Posterior vena cava (tissue), 2 donors: ENCODE measurements at places on chromosomes 5 and 9. TPM values are rescaled to one million over a fixed set of nuclear protein-coding genes. Genes with fewer than 3 reads are reported as not detected.

GRCh38 chr5:148446611-148447010 lies 62.9 kb downstream of the FBXO38 start:
- no peak for DNase-seq

GRCh38 chr9:91065231-91066041 lies 263.8 kb downstream of the SYK start:
- no peak for DNase-seq

GRCh38 chr9:111052791-111053190 lies 14.5 kb upstream of the LPAR1 start:
- no peak for DNase-seq

DNA sequence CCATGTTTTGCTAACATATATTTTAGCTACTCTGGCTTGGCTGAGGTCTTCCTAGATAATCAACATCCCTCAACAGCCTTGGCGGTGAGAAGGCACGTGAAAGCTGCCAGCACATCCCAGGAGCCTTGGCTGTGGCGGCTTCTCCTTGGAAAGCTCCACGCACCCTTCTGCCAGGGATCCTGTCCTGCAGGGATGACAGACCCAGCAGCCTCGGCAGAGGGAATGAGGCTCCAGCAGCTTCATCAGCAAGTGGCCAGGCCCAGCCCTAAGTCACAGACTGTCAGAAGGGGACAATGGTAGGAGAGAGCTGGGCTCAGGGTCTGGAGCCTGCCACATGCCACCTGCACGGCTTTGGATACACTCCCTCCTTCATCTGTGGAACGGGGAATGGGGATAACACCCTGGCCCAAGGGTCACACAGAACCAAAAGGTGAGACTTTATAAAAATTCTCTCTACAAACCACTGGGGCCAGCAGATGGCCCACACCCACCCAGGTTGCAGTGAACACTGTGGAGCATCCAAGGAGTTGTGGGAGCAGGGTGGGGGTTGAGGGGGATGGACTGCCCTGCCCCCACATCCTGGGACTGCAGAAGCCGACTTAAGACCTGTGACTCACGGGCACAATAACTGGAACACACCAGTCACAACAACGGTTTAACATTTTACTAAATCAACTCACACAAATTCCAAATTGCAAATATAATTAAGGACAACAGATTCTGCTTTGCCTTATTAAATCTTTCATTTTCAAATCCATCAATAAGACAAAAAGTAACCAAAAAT lies 65.1 kb downstream of the MACROH2A1 start:
- no peak for DNase-seq

- DNase-seq: peak; percentile 81
These were observed 677 bp upstream of the MYORG start for GRCh38 chr9:34377404-34377746.

DNA sequence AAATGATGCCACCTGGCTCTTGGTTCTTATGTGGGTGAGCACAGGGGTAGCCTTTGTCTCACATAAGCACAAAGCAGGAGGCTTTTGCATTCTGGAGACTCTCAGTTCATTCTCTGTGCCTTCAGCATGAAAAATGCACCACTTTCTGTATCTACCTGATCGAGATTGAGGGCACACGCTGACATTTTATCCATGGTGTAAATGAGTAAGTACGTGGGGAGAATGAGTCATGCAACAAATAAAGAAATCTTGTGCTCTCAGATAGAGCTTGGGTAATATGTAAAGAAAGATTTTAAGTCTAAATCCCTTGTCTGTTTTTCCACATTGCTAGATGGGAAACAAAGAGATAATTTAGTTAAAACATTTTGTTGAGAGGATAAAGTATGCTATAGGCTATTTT lies 607.2 kb upstream of the WWC1 start:
- DNase-seq: no peak

GRCh38 chr9:81303658-81304057 lies 385.7 kb downstream of the TLE1 start:
- DNase-seq: no peak

DNA sequence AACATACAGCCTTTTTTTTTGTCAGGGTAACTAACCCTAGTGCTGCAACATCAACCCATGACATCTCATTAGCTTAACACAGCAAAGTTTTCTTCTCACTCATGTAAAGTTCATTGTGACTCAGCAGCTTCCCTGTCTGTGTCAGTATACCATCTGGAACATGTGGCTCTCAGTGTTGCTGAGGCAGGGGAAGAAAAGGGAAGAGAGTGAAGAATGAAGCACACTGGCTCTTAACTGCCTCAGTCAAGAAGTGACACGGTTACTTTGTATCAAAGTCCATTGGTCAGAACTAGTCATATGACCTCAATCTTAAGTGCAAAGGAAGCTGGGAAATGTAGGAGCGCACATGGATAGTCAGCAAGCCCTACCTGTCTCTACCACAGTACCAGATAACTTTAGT lies 185.0 kb upstream of the ELL2 start:
- DNase-seq: no peak

- DNase-seq: peak; percentile 89
These were observed 1.2 kb upstream of the NPR3 start for GRCh38 chr5:32709750-32710549.

- no peak for DNase-seq
These were observed 36.3 kb upstream of the FGF1 start for GRCh38 chr5:142722146-142722545.

- no peak for DNase-seq
These were observed 945 bp downstream of the BTF3 start for GRCh38 chr5:73499187-73499586.

ABO gene
- total RNA-seq: 1.5 TPM

NIPSNAP3A gene
- 28.3 TPM for total RNA-seq

SPACA9 gene
- total RNA-seq: 3.7 TPM

CDKN2B-AS1 gene
- 1.00 TPM for total RNA-seq

POU5F2 gene
- total RNA-seq: 2.4 TPM

IL7R gene
- 5.3 TPM for total RNA-seq

PCSK1 gene
- total RNA-seq: 18.5 TPM

CDH10 gene
- not detected for total RNA-seq

KCNV2 gene
- total RNA-seq: not detected
